ENCODE measurements at places on chromosomes 2 and 18.

- no peak for DNase-seq
Measured at GRCh38 chr2:78982638-78983330, 42.7 kb upstream of the REG3G start.

DNA sequence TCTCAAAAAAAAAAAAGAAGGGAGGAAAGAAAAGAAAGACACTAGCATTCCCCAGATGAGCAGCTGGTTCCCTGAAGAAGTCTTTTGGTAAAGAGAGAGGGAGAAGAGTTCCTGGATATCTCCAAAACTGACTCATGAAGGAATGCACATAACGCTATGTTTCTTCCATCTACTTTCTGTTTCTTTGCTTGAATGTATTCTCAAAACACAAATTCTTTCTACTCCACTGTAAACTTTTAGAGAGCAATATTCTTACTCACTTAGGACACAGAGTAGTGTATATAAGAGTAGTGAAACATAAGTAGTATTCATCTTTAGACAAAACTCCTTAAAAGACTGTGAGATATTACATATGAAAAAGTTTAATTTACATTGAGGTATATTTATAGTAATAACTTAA lies 64.2 kb downstream of the TRIP12 start:
- no peak for DNase-seq

- DNase-seq = no peak
Measured at GRCh38 chr2:238502088-238502810, 75.5 kb downstream of the ASB1 start.

DNA sequence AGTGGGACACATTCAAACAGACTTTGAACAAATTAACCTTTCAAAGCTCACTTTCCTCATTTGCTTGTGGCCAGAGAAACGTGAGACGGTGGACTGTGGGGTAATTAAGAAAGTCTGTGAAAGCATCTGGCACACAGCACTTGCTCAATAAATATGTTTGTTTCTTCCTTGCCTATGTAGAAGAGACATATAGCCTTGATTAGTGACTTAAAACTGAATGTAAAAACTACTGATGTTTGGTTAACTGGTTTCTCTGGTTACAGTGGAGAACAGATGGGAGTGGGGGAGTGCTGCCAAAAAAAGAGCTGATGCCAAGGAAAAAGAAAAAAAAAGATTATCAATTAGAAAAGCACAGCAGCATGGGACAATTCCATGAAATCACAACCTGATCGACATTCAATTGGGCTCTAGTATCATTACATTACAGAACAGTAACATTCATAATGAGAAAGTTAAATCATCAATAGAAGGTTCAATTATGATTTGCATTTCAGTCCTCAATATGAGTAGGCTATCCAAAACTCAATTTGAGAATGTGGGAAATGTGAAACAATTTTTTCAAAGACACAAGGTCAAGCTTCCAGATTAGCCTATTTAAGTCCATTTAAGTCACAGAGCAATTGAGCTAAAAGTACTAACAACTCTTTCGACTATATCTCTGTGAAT lies 14.7 kb downstream of the CUL3 start:
- DNase-seq = no peak

- DNase-seq = peak; percentile 82
Measured at GRCh38 chr18:73691118-73691517, 456.5 kb downstream of the FBXO15 start.

- DNase-seq = no peak
Measured at GRCh38 chr2:240285725-240286124, 145.3 kb upstream of the OTOS start.

GRCh38 chr2:99488539-99489062 lies 1.2 kb downstream of the REV1 start:
- DNase-seq = no peak

- DNase-seq = no peak
Measured at GRCh38 chr2:225182126-225182525, 139.9 kb upstream of the DOCK10 start.

- no peak for DNase-seq
Measured at GRCh38 chr2:179140571-179140970, 90.6 kb upstream of the CCDC141 start.

DNA sequence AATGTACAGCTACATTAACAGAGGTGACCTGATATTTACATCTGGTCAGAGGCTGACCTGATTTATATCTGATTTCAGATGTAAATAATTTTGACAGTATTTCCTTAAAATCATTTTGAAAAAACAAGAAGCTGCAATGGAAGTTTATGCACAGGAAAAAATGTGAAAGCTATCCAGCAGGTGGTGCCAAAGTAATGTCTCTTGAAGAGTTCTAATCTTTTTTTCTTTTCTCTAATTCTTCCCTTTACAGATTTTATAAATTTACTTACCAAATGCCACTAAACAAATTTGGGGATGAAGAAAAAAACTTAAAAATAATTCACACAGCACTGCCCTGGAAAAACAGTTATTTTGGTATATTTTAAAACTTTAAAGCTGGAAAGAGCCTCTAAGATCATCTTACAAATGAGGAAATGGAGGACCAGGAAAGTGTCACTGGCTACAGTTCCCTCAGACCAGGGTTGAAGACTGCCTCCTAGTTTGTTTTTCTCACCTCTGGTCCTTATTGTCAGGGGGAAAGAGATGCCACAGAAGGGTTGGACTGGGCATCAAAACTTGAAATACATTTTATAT lies 16.4 kb upstream of the FBLN7 start:
- DNase-seq = peak; percentile 12

DNA sequence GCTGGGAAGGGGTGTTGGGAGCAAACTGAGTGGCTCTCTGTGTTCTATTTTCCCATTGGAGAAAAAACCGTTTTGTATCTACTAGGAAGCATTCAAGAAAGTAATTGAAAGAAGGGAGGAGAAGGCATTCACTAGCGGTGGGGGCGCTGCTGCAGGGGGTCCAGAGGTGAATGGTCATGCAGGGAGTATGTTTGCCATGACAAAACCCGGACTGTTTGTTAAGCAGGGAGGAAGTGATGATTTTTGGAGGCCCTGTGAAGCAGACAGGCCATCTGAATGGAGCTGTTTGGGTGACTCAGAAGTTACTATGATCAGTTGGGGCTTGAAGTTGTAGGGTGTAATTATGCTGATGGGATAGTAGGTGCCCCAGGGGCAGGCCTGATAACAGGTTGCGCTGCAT lies 7.0 kb downstream of the TAF4B start:
- DNase-seq = no peak

DNA sequence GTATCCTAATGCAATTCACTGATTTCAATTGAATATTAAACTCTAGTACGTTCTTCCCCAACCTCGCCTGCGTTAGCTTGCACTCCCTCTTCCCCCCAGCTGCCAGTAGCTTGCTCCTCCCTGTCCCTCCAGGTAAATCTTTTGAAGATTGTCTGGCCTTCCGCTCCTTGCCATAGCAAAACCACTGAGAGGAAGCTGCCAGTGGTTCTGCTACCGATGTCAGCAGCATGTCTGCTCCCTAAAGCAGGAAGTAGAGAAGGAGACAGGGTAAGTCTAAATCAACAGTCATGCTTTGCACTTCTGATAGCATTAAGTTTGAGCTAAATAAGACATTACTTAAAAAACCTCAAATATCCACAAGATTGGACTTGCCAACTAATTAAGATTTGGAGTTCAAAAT lies 89.1 kb downstream of the SCN2A start:
- DNase-seq = no peak

DNA sequence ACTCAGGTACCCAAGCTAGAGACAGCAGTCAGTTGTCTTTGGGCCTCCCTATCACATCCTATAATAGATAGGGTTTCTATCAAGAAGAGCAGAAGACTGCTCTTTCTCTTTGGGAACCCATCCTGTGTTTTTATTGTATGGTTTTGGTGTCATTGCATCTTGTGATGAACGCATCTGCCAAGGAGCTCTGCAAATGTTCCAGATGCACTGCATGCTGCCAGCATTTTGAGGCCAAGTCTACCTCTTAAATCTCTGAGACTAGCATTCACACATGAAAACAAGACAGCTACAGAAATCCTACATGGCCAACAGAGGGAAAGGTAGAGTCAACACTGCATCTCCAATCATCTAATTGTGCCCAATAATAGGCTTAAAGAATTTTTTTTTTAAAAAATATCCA lies 14.0 kb downstream of the SEMA4F start:
- no peak for DNase-seq

- no peak for DNase-seq
Measured at GRCh38 chr2:112724591-112725525, 4.0 kb downstream of the NT5DC4 start.

DNA sequence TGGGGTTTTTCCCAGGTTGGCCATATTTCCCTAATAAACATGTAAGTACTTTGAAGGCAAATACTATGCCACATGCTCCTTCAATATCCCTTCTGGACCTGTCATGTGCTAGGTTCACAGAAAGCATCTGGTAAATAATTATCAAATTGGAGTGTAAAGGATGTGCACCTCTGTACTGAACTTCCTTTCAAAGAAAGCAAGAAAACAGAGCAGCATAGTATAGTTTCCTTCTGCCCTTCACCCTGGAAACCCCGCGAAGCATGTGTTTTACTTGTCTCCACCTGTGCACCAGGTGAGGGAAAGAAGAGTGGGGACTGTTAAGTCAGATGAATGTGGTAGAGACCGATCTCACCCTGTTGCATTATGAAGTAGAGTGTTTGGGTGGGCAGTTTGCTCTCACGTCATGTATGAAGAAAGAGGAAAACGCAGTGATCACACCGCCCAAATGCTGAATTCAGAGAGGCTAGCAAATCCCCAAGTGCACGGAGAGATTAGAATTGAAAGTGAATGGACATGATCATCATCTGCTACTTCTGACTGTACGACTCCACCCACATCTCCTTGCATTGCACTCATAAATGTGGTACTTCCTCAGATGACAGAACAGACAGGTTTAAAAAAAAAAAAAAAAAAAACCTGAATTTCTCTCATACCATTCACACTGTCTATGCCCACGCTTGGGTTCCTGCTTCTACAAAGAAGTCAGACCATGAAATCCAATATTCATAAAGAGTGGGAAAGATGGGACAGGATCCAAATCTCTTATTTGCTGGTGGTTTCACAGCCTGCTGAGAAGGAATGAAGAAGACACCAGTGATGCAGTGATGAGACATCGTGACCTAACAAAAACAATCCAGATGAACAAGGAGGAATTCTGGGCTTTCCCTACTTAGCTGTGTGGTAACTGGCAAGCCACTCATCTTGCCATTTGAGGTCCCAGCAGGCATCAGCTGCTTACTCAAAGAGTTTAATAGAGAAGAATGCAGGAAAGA lies 448.6 kb downstream of the BCL11A start:
- no peak for DNase-seq

GRCh38 chr2:9707008-9707407 lies 76.2 kb upstream of the YWHAQ start:
- no peak for DNase-seq

DNA sequence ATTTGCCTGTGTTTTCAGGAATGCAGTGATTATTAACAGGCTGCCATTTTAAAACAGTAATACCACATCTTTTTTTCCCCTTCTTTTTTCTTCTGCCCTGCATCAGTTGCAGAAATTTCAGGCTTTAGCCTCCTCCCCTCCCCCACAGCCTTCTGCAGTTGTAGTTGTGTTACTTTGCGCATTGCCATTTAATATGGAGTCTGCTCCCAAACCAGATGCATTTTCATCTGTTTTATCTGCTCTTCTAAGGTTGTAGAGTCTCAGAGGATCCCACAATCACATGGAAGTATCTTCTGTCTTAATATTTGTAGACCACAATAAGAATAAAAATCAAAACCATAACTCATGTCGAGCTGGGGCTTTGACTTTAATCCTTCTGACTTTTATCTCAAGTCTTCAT lies 3.8 kb downstream of the ASXL3 start:
- no peak for DNase-seq

DNA sequence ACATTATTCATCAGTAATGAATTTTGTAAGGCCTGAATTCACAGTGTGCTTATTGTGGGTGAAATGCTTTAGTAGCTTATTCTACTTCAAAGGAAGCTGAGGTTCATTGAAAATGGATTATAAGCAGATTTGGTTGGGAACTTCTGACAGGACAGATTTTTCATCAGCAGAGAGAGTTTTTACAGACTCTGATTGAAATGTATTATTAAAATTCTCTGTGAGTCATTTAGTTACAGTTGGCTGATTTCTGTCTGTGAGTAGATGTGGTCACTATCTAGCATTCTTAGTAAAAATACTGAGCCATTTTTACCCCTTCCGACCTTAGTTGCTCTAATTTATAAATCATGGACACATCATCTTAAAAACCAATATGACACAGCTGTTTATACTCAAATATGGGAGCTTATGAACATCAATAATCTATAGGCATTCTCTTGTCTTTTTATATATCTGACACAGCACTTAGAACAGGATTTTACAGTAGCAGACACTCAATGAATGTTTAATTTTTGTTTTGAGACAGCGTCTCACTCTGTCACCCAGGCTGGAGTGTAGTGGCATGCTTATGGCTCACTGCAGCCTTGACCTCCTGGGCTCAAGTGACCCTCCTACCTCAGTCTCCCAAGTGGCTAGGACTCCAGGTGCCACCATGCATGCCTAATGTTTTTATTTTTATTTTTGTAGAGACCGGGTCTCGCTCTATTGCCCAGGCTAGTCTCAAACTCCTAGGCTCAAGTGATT lies 239.6 kb downstream of the BABAM2 start:
- DNase-seq = peak; percentile 72

GRCh38 chr2:96329456-96329855 lies 4.3 kb downstream of the ITPRIPL1 start:
- DNase-seq = peak; percentile 79

GRCh38 chr2:173659509-173659908 lies 304.8 kb downstream of the CDCA7 start:
- no peak for DNase-seq

DNA sequence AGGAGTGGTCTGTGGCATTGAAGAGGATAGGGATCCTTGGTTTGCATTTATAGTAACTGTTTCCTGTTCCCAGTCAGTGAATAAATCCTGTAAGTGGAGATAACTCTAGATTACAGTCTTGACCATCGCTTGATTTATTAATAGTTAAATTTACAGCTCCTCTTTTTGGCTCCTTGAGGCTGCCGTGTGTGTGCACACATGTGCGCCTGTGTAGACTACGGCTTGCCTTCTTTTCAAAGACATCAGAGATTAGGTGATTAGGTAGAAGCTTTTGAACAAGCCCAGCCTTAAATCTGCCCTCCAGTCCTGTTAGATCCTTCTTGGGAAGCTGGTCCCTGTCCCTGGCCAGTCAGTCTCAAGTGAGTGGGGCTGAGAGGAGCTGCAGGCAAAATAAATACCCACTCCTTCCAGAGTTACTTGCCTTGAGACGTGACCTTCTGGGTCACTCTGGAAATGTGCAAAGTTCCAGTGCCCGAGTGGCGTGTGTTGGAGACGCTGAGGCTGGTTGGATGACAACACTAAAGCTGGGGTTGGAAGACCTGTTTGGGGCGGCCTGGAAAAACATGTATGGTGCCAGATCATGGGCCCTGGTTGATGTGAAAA lies 32.0 kb downstream of the TCF7L1 start:
- DNase-seq = no peak

GRCh38 chr2:127084611-127085316 lies 22.2 kb downstream of the BIN1 start:
- DNase-seq = no peak

GRCh38 chr2:236834284-236834683 lies 251.4 kb upstream of the COPS8 start:
- no peak for DNase-seq

- DNase-seq = no peak
Measured at GRCh38 chr18:46732201-46732600, 24.7 kb downstream of the ST8SIA5 start.

Data from retinal pigment epithelial cell (primary cell).